HEK293T (cell line): ENCODE measurements at places on chromosomes 2 and 18.

- no peak for DNase-seq
Measured at GRCh38 chr2:222922019-222922800, 61.4 kb downstream of the ACSL3 start.

- no peak for DNase-seq
Measured at GRCh38 chr2:120685066-120685973, 50.3 kb upstream of the GLI2 start.

GRCh38 chr2:55732854-55733253 is 39.2 kb upstream of the PNPT1 start:
- DNase-seq: no peak

GRCh38 chr2:205946226-205946625 is 139.7 kb downstream of the INO80D start:
- no peak for DNase-seq

DNA sequence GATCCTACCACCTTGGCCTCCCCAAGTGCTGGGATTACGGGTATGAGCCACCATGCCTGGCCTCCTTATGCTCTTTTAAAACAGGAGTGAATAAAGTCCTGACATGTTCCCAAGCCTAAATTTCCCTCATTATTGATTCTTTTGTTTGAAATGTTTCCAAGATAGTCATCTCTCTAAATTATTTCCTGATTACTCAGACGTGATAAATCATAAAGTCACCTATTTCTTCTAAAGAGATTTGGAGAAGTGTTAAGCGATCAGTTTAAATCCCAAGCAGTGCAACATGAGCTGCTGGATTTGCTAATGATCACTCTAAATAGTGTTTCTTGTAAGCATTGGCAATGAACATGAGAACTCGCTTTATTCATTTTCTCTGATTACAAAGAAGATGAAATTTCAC is 51.8 kb downstream of the PMAIP1 start:
- DNase-seq: no peak

DNA sequence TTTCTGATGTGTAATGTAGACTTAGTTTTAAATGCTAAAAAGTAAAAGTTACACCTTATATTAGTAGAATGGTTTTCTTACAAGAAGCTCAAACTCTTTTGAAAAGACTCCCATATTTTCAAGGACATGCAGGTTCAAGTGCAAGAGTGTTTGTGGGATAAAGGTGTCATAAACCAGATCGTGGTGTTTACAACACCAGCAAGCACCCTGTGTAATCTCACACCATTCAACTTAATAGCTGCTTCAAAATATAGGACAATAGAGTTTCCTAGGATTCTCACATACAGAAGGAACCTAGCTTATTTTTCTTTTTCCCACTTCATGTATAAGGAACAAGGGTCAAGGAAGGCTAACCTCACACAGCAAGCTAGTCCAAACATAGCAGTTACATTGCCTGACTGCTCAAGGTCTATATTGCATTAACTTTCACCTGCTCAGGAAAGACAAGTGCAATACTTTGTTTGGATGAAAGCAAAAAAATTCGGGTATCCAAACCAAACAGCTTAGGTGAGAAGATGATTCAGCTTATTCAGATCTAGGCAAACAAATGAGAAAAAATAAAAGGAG is 172.3 kb downstream of the IKZF2 start:
- no peak for DNase-seq

GRCh38 chr2:130807659-130808385 is 28.9 kb upstream of the ARHGEF4 start:
- no peak for DNase-seq

DNA sequence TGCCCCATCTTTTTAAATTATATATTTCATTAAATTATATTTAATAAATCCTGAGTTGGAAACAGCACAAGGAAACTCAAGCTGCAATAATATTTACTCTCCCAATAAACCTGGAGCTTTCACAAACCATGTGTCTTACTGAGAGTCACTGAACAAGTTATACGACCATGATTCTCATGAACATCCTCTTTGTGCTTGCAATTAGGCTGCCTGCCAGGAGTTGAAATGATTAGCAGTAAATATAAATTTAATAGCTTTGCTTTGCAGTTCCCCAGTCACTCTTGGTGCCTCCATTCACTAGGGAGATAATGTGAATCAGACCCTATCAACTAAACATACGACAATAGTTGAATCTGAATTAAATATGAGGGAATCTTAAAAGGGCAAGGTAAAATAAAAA is 905.1 kb downstream of the NRXN1 start:
- no peak for DNase-seq

DNA sequence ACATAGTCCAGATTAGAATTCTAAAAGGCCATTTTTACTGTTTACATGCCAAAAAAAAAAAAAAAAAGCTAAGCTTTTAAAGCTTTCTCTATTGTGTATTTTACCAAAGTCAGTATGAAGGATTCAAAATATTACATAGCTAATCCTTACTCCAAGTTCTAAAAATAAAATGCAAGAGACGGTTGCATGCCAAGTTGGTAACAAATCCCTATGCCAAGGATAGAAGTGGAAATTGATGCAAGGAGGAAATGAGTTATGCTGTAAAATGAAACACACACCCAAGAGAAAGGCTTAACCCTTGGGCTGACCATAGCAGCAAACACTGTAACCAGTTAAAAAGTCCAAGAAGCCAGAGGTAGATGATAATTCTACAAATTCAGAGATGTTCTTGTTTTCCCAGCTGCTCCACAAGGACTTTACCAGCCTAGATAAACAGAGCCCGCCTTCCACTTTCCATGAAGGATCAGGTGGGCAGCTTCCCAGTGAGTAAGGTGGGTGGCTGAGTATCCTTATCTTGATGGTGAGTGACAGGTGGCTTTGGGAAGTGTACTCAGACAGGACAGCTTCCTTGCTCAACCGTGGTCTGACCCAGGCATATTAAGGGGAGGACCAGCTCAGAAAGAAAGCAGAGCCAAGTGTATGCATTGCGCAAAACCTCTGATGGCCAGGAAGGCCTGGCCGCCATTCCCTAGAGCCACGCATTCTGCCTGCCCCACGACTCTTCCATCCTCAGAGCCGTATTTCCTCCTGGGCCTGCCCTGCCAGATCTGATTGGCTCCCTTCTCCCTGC is 34.4 kb downstream of the ATP8B1 start:
- DNase-seq: no peak

DNA sequence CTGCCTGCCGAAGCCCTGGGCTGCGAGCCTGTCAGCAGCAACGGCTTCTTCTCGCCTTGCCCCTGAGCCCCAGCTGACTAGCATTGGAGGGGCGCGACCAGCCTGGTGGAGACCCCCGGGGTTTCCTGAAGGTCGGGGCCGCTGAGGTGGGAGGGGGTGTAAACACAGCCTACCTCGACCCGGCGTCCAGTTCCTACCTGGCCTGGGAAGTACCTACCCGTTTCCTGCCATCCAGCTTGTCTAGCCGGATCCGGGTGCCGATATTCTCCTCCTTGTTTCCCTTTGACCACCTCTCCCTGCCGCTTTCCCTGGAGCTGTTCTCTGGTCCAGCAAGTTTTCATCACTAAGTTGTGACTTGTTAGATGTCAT is 511 bp downstream of the MOB4 start:
- peak; percentile 40 for DNase-seq

- DNase-seq: no peak
Measured at GRCh38 chr2:67790622-67791021, 272.2 kb downstream of the C1D start.

DNA sequence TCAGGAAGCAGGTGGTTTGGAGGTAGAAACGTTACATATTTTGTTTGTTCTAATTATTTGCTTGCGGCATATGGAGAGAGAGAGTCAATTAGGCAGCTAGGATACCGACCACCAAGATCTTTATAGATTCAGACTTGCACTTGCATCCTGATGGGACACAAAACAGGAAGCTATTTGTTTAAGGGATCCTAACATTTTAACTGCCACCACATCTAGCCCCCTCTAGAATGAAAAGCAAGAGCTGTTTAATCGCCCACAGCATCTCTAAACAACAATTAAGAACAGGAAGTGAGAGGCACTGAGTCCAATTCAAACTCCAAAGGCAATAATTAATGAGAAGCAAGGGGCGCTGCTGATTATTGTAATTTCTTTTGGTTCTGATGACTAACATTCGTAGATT is 182.0 kb upstream of the LINC00305 start:
- DNase-seq: no peak

GRCh38 chr2:5736886-5737285 is 44.7 kb downstream of the SOX11 start:
- no peak for DNase-seq

DNA sequence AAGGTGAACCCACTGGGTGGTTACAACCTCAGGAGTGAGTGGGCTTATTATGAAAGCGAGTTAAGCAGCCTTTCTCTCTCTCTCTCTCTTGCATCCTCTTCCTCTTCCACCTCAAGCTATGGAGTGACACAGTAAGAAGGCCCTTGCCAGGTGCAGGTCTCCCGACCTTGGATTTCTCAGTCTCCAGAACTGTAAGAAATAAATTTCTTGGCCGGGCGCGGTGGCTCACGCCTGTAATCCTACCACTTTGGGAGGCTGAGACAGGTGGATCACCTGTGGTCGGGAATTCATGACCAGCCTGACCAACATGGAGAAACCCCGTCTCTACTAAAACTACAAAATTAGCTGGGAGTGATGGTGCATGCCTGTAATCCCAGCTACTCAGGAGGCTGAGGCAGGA is 14.4 kb downstream of the MYCN start:
- DNase-seq: no peak

GRCh38 chr2:138919120-138919747 is 139.0 kb upstream of the NXPH2 start:
- DNase-seq: no peak

GRCh38 chr2:225069966-225070365 is 27.7 kb upstream of the DOCK10 start:
- DNase-seq: no peak

DNA sequence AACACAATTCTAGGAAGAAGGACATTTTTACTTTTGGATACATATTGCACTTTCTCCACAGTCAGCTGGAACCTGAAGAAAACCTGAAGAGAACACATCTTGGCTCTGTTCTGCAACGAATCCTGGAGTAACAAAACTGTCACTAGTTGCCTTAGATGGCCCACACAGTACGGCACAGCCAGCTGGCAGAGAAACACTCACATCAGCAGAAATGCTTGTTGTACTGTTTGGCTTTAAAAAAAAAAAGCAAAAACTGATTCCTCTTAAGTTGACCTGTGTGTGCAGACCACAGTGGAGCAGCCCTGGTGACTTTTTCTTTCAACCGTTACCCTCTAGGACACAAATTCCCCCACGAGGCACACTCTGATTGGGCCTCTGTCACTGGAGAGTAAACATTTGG is 152.3 kb upstream of the TWIST2 start:
- DNase-seq: no peak

DNA sequence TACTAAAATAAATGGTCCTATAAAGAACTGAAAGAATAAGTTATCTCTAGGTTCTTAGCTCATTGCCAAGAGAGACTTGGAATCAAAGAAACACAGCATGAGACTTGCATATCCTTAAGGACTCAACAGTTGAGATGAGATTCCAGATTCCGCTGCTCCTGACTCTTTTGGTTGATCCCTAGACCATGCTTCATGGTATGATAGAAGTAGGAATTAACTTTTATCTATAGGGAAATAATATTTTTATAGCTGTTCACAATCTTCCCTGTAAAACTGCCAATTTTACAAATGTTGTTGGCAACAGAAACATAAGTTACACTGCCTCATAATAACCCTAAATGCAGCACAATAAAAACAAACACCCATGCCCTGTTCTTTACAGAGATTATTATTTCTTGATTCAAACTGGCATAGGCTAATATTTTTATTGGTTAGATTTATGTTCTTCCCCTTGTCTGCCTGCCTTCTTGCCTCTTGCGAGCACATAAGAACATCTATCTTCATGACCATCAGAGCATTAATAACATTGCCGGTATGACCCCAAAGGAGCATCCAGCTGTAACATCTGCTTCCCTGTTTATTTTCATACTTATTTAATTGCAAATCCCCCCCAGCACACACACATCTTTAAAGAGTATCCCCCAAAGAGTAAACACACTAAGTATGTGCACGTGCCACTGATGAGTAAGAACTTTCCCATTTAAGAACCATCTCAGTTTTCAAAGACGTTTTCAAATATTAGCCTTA is 735.7 kb upstream of the SLC8A1 start:
- DNase-seq: no peak

- no peak for DNase-seq
Measured at GRCh38 chr2:49367003-49367402, 212.7 kb upstream of the FSHR start.

- DNase-seq: no peak
Measured at GRCh38 chr2:189526241-189526640, 54.3 kb downstream of the SLC40A1 start.

- DNase-seq: no peak
Measured at GRCh38 chr2:113123726-113124125, 3.7 kb upstream of the IL1RN start.

DNA sequence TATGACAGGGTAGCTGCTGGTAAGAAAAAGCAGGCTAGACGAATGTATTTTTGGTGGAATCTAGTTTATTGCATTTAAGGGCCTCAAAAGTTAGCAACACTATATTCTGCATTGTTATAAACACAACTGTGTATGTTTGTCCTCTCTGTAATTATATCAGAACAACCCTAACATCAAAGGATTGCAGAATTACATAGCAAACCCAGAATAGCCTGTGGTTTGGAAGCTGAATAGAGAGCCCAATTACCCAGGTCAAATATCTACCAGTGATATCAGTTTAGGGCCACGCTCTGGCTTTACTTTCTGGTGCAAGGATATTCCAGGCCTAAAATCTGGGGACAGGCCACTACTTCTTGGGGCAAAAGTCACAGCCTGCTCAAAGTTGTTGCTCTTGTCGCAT is 25.1 kb upstream of the MRO start:
- DNase-seq: no peak

- DNase-seq: no peak
Measured at GRCh38 chr2:192444286-192444838, 249.6 kb upstream of the TMEFF2 start.

DNA sequence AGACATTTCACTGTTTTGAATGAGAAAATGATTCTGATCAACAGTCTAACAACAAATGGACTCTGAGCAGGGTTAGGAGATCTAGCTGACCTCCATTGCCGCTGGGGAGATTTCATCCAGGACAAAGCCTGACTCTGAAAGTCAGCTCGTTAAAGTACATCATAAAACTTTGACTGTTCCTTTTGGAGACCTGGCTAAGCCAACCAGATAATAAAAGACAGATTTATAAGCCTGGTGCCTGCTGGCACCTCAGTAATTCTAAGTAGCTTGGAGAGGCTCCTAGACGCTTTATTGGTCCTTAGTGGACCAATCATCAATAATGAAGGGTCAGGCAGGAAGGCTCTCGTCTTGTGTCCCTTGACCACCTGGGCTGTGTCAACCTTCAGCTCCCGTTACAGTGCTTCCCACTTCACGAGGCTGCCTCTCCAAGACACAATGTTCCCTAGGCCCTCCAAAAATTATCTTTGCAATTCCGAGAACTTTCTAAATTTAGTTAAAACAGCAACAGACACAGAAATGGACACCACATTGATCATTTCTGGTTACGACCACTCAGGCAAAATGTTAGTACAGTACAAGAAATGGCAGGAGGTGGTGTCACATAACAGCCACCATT is 47.9 kb upstream of the PMAIP1 start:
- DNase-seq: no peak
